Kidney tubule cell (primary cell): ENCODE measurements at places on chromosomes 6 and 20.

- DNase-seq: peak; percentile 36
Measured at GRCh38 chr6:41191569-41191968, 9.4 kb downstream of the TREML2 start.

DNA sequence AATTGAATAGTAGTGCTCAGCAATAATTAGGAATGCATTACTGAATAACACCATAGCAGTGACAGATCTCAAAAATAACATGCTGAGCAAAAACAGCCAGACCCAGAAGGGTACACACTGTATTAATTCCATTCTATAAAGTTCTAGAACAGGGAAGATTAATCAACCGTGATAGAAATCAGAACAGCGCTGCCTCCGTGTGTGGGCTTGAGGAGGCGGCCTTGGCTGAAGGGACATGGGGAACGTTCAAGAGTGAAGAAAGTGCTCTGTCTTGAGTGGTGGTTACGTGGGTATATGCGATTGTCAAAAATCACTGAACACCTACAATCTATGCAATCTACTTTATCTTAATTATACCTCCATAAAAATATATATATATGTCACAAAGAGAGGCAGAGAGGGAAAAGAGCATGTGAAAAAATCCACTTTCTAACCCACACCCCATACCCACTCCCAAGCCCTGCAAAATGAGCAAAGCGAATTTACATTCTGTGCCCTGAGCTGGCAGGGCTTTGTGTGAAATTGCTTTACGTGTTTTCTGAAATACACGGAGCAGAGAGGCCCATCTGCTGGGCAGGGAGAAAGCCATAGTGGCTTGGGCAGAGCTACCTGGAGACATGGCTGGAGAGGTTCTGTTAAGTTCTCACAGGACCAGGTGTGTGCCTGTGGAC, 74.4 kb downstream of the NFATC2 start:
- DNase-seq: no peak

DNA sequence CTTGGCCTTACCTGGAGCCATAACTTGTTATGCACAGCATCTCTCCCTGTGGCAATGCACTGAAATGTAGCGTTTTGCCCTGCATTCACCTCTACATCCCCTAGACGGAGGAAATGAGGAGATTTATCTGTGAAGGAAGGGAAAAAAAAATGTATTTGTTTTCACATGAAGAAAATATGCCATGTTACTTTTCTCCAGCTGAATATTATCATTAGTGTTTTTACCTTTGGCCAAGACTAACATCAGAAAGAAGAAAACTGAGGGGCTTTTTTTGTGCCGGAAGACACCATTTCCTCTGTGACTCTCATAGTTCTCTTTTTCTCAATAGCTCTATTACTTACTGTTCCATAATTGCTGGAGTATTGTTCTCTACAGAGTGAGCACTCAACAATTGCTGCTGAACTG, 280.4 kb downstream of the PTPRK start:
- no peak for DNase-seq

DNA sequence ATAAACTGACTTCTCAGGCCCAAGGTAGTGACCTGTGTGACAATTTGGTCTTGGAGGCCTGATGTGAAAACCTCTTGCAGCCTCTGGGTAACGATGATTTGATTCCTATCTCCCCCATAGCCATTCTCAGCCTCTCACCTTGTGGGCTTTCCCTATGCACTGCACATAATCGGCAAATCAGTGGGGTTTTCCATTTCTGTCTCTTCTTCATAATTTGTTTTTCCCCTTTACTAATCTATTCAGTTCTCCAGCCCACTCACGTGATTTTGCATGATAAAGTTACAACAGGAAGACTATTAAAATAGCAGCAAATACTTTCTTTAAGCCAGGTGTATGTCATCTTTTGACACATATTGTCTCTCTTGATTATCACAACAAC, 893.7 kb downstream of the TFAP2A start:
- no peak for DNase-seq

GRCh38 chr20:58017970-58018530, 210.4 kb downstream of the ANKRD60 start:
- no peak for DNase-seq

DNA sequence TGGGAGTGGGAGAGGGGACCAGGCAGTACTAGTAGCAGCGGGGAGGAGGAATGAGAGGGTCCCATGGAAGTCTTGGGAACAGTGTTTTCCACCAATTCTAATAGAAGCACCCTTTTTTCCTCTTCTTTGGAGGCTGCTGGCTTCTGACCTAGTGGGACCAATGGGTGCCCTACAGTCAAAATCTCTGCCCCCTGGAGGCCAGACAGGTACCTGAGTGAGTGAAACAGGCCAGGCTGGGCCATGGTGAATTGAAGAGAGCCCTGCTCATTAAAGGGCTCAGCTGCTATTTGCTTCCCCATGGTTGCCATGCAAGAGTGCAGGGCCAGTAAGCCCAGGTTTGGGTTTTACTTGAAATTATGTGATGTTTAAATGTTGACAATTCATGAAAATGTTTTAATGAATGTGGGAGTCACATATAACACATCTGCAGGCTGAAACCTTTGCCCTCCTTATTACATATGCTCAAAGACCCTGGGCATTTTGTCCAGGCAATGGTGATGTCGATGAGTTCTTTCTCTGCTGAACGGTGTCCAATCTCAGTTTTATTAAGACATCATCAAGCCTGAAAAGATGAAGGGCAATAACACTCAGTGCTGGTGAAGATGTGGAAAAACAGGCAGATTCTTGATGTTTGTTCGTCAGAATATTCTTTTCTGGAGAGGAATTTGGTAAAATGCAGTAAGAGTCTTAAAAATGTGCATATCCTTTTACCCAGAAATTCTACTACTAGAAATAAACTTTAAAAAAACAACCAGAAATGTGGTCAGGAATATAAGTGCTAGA, 42.3 kb upstream of the OCSTAMP start:
- DNase-seq: no peak

DNA sequence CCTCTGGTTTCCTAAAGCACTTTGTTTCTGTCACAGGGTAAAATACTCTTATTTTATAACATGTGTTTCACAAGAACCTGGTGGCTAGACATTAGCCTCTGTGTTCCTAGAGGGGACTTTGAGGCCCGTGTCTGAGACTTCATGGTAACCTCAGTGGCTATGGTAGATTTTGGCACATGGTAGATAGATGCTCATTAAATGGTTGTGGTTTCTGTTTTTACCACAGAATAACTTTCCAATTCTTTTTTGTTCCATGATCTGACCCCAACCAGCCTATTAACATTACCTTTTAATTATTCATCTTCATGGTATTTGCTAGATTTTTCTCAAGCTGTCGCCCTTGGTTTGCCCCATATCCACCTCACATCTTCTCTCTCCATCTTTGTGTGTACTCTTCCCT, 34.3 kb downstream of the CCN2 start:
- DNase-seq: no peak
